ENCODE measurements at places on chromosomes 16 and 17.
A peak's percentile ranks its signal among the peaks of the same experiment; 100 is the strongest.

DNA sequence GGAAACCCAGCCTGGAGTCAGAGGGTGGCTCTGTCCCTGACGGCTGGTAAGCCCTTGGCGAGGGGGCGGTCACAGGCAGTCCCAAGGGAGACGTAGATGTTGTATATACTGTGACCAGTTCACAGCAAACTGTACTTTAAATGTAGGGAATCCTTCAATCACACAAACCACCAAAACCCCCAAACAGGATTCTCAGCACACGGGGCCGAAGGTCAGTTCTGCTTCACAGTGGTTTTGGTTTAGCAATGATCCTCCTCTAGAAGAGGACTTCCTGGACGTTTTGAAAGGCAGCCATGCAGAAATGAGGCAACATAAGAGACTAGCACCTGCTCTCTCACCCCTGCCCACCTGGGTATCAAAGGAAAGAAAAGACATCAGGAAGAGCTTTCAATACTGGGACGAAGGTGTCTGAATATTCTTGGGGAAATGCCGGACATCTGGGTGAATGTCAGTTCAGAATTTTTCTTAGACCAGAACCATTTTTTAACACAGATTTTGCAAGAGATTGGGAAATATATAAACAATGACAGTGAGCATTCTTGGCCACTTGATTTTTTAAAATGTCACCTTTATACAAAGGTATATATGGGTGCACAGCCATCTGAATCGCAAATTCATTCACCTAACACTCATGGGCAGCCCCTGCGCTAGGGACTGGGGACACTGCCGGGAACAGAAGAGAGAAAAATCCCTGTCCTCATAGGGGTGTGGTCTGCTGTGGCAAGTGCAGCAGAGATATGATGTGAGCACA, 74.2 kb downstream of the CRISPLD2 start:
- DNase-seq: no peak

GRCh38 chr17:39069114-39069756, 82.2 kb downstream of the PLXDC1 start:
- DNase-seq: peak; percentile 68

DNA sequence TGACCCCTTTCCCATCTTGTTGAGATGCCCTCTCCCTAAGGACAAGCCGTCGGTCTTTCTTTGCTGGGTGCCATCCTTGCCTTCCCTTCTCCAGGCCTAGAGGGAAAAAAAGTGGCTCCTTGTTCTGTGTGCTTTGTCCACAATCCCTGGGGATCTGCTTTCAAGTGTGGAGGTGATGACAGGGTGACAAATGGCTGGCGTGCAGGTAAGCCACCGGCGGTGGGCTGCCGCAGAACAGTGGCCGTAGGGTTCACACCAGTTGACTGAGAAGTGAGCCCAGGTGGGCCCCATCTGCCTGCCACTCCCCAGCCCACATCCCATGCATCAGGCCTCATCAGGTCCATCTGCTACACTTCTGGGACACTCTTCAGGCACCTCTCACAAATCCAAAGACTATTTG, 11.4 kb upstream of the CALB2 start:
- DNase-seq: no peak

- no peak for DNase-seq
Observed at GRCh38 chr17:78751447-78752161, 30.5 kb downstream of the CYTH1 start.

- no peak for DNase-seq
Observed at GRCh38 chr16:11133344-11133943, 122.6 kb downstream of the SOCS1 start.
